Liver (tissue), 10 donors: ENCODE measurements at places on chromosomes 1 and 21.
A peak's percentile ranks its signal among the peaks of the same experiment; 100 is the strongest.

DNA sequence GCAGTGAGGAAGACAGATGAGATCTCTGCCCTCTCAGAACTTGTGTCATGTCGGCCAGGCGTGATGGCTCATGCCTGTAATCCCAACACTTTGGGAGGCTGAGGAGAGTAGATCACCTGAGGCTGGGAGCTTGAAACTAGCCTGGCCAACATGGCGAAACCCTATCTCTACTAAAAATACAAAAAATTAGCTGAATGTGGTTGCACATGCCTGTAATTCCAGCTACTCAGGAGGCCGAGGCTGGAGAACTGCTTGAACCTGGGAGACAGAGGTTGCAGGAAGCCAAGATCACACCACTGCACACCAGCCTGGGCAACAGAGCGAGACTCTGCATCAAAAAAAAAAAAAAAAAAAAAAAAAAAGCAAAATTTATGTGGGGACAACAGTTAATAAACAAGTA is 40.9 kb upstream of the RALGPS2 start:
- no peak overlapping the region for H3K27ac ChIP-seq
- no peak overlapping the region for H3K4me3 ChIP-seq
- H3K36me3 ChIP-seq: no peaks in the 10 kb centered on the region
- no peaks in the 10 kb centered on the region for H3K27me3 ChIP-seq

DNA sequence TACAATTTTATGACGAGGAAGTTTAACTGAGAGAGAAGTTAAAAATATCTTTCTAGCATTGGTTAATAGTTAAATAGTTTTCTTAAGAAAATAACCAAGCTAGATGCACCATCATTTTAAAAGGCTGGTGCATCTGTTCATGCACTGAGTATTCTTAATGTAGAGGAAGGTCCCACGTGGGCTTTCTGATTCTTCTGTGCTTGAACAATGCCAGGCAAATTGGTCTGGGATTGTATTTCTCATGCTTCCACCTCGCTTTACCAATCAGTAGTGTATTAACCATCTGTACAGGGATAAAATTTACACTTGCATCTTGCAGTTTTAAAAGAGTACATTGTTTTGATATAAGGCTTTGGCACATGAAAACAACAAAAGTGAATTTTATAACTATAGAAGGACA is 47.4 kb upstream of the MTF2 start:
- no peak overlapping the region for H3K4me3 ChIP-seq
- DNase-seq: no peak
- no peak overlapping the region for H3K27ac ChIP-seq
- H3K27me3 ChIP-seq: no peaks in the 10 kb centered on the region
- no peaks in the 10 kb centered on the region for H3K36me3 ChIP-seq

GRCh38 chr21:18460979-18461378 is 57.4 kb upstream of the TMPRSS15 start:
- no peak for DNase-seq
- H3K27ac ChIP-seq: no peak overlapping the region
- H3K4me1 ChIP-seq: no peaks in the 10 kb centered on the region
- peaks cover 3% of the 10 kb centered on the region for H3K27me3 ChIP-seq
- no peak overlapping the region for H3K4me3 ChIP-seq

DNA sequence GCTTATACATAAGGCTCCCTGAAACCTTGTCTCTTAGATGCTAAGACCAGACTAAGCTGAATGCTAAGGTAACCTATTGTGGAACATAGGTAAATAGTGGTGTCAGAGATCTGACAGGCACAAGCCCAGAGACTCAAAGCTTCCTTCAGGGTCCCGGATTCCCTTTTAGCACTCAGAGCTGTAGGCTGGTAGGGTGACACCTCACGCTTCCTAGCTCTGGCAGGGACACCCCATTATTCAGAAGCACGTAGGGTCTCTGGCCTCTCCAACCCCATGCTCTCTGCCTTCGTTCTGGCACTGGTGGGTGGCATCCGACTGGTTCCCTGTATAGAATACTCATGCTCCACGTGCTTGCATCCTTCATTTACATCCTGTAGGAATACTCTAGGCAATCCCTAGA is 68.4 kb downstream of the CD34 start:
- H3K36me3 ChIP-seq: no peaks in the 10 kb centered on the region
- H3K27ac ChIP-seq: no peak overlapping the region
- no peaks in the 10 kb centered on the region for H3K27me3 ChIP-seq
- no peak for DNase-seq

DNA sequence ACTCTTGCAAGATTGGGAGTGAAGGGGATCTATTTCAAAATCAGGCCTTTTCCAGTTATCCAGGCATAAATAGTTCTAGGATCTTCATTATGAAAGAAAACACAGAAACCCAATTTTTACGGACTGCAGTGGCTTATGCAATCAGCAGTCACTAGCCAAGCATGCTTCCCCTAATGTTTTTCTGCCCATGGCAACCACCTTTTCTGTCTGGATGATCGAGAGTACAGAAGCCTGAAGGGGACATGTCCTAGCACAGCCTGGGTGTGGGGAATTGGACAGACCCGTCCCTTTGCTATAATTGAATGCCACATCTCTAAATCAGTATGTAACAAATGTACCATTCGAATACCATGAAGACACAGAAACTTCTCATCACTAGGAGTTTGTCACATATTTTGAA is 29.8 kb upstream of the NCAM2 start:
- no peaks in the 10 kb centered on the region for H3K36me3 ChIP-seq
- H3K4me1 ChIP-seq: no peaks in the 10 kb centered on the region
- no peak overlapping the region for H3K4me3 ChIP-seq
- no peaks in the 10 kb centered on the region for H3K27me3 ChIP-seq
- no peak for DNase-seq

DNA sequence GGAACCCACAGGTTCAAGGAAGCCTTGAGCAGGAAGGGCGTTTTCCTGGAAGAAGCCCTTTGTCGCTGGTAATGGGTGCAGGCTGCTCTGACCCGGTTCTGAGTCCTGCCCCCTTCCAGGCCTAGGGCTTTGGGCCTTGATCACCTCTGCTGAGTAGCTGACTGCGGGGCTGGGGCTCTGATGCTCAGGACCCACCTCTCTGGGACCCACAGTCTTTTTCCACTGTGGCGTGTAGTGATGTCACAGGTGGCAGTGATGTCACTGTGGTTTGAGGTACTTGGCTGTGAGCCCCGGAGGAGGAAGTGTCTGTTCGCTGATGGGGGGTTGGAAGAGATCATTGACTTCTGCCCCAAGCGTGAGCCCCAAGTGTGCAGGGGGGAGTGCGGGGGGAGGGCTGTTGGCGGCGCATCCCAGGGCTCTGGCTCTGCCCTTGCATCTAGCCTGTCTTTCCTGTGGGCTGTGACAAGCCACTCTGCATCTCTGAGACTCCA is 6.9 kb downstream of the TNFRSF1B start:
- H3K4me1 ChIP-seq: peaks cover 75% of the 10 kb centered on the region
- DNase-seq: no peak
- no peaks in the 10 kb centered on the region for H3K36me3 ChIP-seq
- no peak overlapping the region for H3K4me3 ChIP-seq
- H3K27ac ChIP-seq: peak overlapping the region; percentile 53
- H3K27me3 ChIP-seq: no peaks in the 10 kb centered on the region

GRCh38 chr1:183844806-183845205 is 39.9 kb downstream of the RGL1 start:
- no peaks in the 10 kb centered on the region for H3K4me1 ChIP-seq
- H3K4me3 ChIP-seq: no peak overlapping the region
- DNase-seq: no peak
- no peaks in the 10 kb centered on the region for H3K27me3 ChIP-seq

DNA sequence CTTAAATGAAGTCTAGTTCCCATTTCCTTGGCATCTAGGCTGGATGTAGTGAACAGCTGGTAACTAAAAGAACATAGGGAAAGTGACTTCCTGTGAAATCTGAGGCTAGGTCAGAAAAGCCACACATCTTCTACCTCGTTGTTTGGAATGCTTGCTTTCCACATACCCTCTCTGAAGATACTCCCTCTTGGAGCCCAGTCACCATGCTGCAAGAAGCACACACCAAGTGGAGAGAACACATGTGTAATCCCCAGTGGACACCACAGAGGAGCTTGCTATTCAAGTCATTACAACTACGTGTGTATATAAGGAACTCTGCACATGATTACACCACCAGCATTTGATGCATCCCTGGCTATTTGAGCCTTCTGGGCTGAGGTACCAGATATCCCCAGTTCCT is 125.9 kb downstream of the RGS21 start:
- H3K36me3 ChIP-seq: no peaks in the 10 kb centered on the region
- peaks cover 2% of the 10 kb centered on the region for H3K27me3 ChIP-seq
- no peak overlapping the region for H3K4me3 ChIP-seq
- H3K27ac ChIP-seq: no peak overlapping the region

GRCh38 chr1:26909951-26910342 is 3.8 kb downstream of the NR0B2 start:
- no peaks in the 10 kb centered on the region for H3K27me3 ChIP-seq
- H3K4me1 ChIP-seq: peaks cover 11% of the 10 kb centered on the region
- DNase-seq: no peak

GRCh38 chr21:37817242-37817641 is 99.0 kb downstream of the KCNJ6 start:
- no peaks in the 10 kb centered on the region for H3K36me3 ChIP-seq
- no peak for DNase-seq
- no peak overlapping the region for H3K4me3 ChIP-seq
- H3K27me3 ChIP-seq: no peaks in the 10 kb centered on the region
- no peak overlapping the region for H3K27ac ChIP-seq
- no peaks in the 10 kb centered on the region for H3K4me1 ChIP-seq

DNA sequence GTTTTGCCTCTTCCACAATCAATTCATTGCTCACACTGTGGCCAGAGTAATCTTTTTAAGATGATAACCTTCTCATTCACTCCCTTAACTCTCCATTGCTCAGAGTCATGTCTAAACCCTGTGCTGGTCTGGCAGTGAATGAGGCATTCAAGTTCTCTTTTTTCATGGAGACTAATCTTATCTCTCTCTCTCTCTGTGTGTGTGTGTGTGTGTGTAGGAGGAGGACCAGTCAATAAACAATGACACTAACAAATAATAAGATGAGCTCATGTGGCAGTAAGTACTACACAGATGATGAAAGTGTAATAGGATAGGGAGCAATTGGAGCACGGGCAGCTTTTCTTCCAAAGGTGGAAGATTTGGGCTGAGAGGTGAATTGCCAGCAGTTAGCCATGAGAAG is 122.0 kb upstream of the B3GALT2 start:
- DNase-seq: no peak
- no peaks in the 10 kb centered on the region for H3K4me1 ChIP-seq
- H3K27ac ChIP-seq: no peak overlapping the region

DNA sequence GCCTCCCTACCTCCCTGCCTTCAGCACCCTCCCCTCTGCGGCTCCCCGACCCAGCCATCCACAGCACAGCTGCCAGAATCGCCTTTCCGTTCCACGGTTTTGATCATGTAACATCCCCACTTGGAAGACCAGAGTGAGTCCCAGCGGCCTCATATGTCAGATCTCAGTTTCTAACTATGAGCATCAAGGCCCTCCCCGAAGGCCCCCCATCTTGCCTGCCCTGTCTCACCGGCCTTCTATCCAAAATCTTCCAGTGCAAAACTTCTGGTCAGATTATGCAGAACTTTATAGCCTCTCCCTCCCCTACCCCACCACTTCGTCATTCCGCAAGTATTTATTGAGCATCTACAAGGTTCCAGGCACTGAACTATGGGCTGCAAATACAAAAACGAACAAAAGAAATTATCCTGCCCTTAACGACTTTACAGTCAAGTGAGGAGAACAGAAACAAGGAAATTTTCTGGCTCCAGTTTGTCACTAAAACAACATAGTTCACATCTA is 20.3 kb upstream of the LMX1A start:
- no peaks in the 10 kb centered on the region for H3K27me3 ChIP-seq
- H3K4me1 ChIP-seq: peaks cover 2% of the 10 kb centered on the region
- no peak for DNase-seq
- H3K27ac ChIP-seq: no peak overlapping the region

DNA sequence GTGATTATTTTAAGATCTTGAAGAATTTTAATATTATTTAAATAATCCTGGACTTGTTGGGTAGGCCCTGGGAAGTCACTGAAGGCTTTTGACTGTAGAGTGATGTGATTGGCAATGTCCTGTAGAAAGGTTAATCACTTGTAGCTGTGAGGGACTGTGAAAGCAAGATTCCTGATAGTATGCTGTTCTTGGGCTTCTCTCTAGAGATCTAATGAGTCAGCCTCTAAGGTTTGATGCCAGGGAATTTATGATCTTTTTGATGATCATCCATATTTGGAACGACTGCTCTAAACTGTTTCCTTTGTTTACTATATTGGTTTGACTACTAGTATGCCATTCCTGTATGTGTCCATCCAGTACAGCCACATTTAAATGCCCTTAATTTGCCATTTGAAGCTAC is 56.5 kb downstream of the CAMSAP2 start:
- H3K27ac ChIP-seq: no peak overlapping the region
- H3K27me3 ChIP-seq: no peaks in the 10 kb centered on the region
- no peaks in the 10 kb centered on the region for H3K36me3 ChIP-seq
- no peak overlapping the region for H3K4me3 ChIP-seq
- no peak for DNase-seq
- no peaks in the 10 kb centered on the region for H3K4me1 ChIP-seq

GRCh38 chr1:176068256-176068655 is 138.8 kb downstream of the COP1 start:
- no peaks in the 10 kb centered on the region for H3K36me3 ChIP-seq
- H3K4me3 ChIP-seq: no peak overlapping the region
- no peaks in the 10 kb centered on the region for H3K27me3 ChIP-seq

DNA sequence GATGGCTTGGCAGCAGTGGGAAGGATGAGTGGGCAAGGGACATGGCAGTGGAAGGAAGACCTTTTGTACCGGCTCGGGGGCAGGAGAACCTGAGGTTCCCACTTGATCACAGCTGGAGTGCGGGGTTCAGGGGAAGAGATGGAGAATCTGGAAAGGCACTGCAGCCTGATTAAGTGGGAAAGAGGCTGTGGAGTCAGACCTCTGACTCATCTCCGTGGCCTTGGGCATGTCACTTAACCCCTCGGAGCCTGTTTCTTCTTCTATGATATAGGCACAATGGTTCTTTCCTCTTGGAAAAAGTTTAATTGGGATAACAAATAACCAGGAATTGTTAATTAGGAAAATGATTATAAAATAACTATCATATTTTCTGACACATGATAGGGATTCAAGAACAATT is 13.1 kb upstream of the TMEM61 start:
- no peak overlapping the region for H3K4me3 ChIP-seq
- H3K27me3 ChIP-seq: no peaks in the 10 kb centered on the region
- DNase-seq: no peak
- no peaks in the 10 kb centered on the region for H3K36me3 ChIP-seq

DNA sequence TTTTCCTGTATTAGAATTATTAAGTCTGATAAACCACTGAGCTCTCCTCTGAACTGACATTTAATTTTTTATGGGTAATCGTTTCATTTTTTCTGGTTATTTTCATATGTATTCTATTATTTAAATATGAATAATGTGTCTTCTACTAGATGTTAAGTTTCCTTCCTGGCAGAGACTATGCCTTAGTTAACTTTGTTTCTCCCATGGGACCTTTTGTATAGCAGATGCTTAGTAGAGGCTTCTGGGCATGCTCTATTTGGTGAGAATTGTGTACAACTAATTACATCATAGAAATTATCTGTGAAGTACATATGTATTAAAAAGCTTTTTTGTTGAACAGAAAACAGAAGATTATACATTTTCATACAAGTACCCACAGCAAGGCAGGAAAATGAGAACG is 23.4 kb downstream of the CTBS start:
- no peak overlapping the region for H3K4me3 ChIP-seq
- peaks cover 14% of the 10 kb centered on the region for H3K36me3 ChIP-seq
- no peak overlapping the region for H3K27ac ChIP-seq
- DNase-seq: no peak
- no peaks in the 10 kb centered on the region for H3K4me1 ChIP-seq

- no peak overlapping the region for H3K4me3 ChIP-seq
- H3K36me3 ChIP-seq: no peaks in the 10 kb centered on the region
Observed at GRCh38 chr1:45015683-45016082, 3.6 kb downstream of the UROD start.
